CD4-positive, alpha-beta T cell treated with Interleukin-17A for 1 hour (primary cell): ENCODE measurements at places on chromosomes 6 and 20.
A peak's percentile ranks its signal among the peaks of the same experiment; 100 is the strongest.

DNA sequence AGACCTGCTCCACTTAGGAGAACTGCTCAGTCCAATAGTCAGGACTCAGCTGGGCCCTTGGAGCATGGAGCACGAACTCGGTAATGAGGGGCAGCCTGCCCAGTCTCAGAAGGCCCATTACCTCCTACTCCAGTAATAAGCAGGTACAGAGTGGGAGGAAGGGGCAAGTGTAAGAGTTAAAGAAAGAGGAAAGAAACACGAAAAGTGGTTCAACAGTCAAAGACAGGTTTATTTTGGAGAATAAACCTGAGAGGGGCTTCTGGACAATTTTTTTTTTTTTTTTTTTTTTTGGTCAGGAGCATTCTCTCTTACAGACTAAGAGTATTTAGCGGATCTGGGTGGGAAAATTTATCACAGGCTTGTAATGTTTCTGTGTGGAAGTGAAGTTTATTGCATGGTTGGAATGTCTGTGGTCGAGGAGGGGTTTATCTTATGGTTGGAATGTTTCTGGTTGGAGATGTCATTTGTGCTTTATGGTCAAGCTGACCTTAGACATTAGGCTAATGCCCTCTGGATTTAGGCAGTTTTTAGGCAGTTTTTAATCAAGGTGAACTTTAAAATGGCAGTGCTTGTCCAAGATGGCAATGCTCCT lies 340.1 kb downstream of the BCKDHB start:
- no peak for DNase-seq

- no peak for DNase-seq
These were observed 1242.1 kb downstream of the HACE1 start for GRCh38 chr6:103617642-103618041.

DNA sequence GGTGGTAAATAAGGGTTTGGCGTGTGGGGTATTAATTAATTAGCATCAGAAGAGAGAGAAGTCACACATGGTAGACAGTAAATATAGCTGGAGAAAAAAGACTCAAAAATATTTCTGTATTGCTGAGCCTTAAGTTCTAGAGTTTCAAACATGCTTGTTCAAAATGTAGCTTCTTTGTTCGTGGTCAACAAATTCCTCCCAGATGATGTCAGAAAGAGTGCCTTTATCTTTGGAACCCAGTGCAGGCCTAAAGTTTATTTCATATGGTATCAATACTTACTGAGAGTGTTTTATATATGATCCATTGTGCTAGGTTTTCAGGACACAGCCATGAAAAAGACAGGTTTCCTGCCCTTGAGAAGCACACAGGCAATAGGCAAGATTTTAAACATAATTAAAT lies 18.3 kb downstream of the MARCKS start:
- no peak for DNase-seq

- no peak for DNase-seq
These were observed 317.1 kb downstream of the PLCB1 start for GRCh38 chr20:8449123-8449522.

DNA sequence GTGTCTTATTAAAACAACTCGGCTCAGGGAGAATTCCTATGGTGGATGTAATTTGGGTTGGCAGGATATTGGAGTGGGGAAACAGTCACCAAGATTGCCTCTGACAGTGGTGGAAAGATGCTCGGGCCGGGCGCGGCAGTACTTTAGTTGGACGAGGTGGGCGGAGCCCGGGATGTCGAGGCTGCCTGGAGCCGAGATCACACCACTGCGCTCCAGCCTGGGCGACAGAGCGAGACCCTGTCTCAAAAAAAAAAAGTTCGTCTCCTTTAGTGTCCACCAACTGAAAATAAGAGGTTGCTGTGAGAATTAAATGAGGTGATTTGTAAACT lies 621 bp downstream of the NOL7 start:
- DNase-seq = peak; percentile 51

DNA sequence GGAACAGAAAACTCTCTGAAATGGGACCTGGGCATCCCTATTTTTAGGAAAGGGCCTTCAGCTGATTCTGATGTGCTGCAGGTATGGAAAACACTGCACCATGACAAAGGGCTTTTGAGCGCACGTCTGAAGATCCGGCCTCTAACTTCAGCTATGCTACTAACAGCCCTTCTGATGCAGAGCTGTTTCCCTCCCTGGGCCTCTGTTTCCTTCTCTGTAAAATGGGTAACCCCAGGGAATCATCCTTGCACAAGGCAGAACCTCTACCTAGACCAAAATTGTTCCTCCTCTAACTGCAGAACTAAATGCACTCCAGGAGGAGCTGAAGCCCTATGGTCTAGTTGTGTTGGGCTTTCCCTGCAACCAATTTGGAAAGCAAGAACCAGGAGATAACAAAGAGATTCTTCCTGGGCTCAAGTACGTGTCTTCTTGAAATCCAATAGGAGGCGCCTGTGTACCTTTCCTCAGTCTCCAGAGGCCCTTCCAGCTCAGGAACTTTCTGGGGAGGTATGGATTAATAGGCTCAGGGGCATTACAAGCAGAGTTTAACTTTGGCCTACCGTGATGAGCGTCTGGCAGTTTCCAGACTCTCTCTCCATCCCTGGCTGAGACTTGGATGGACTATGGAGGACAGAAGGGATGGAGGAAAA lies 5.9 kb downstream of the GPX5 start:
- DNase-seq = no peak

DNA sequence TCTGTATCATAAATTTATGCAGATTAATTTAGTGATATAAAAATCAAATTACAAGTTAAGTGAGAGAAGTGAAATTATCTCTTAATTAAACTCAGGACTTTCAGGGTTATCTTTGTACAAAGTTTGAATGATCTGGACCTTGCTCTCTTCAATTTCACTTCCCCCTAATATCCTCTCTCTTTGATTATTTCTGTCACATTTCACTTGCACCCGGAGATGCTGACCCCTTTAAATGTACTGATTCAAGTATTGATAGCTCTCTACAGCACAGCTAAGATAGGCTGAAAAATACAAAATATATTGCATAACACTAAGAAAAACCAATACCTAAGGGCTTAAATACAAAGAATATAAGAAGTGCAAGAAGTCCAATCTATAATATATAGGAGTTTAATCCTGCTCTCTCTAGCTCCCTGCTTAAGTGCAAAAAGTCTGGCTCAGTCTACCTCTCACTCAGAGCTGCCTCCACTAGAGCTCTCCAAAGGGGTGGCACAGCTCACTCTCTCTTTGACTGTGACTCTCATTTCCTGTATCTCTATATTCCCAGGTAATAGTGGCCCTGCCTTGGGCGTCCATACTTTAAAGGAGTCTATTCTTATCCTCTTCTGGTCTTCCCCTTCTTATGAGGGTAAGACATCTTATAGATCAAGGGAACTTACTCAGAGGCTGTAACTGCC lies 588.4 kb downstream of the RFPL4B start:
- DNase-seq = no peak

GRCh38 chr6:99146711-99147110 lies 199.0 kb upstream of the FBXL4 start:
- no peak for DNase-seq

DNA sequence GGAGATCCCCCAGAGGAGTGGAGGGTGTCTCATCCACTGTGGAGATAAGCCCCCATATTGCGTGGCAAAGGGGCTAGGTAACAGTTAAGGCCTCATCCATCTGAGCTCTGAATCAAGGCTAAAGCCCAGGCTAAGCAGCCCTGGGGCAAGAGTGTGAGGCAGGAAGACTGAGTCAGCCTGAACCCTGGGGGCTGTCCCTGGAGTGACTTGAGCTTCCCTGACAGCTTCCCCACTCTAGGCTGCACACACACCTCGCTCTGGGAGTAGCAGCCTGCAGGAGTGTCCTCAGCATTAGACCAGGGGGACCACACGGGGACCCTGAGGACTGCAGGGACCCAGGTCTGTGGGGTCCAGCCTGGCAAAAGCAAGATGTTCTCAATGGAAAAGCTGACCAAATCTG lies 27.9 kb downstream of the UBD start:
- no peak for DNase-seq

GRCh38 chr20:61436283-61436666 lies 184.2 kb downstream of the CDH4 start:
- DNase-seq = no peak

DNA sequence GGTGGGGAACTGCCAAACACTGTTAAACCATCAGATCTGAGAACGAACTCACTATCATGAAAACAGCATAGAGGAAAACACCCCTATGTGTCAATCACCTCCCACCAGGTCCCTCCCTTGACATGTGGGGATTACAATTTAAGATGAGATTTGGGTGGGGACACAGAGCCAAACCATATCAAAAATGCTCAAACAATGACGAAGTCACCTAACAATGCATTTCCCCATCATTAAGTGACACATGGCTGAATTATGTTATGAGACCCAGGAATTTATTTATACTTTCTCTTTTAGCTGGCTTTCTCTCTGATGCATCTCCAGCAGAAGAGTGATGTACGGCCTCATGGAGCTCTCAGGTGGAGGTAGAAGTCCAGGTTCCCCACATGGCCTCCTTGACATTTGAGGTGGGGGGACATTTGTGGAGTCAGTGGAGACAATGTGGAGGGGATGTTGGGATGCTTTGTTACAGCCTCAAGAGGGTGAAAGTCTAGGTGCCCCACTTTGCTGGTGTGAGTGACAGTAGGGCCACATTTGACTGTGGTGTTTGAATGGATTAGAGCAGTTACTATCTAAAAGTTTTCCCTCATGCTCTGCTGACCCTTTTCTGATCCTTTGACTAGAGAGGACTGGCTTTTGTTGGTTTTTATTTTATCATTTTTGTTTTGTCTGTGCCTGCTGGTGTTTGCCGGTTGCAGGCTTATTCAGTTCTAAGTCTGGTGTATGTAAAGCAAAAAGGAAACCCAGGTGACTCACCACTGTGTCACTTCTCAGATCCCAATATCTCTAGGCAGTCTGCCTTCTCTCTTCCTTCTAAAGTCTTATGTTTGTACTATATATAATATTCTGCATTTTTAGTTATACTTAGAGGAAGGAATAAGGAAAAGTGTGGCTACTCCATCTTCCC lies 18.5 kb upstream of the DCBLD1 start:
- DNase-seq = no peak

DNA sequence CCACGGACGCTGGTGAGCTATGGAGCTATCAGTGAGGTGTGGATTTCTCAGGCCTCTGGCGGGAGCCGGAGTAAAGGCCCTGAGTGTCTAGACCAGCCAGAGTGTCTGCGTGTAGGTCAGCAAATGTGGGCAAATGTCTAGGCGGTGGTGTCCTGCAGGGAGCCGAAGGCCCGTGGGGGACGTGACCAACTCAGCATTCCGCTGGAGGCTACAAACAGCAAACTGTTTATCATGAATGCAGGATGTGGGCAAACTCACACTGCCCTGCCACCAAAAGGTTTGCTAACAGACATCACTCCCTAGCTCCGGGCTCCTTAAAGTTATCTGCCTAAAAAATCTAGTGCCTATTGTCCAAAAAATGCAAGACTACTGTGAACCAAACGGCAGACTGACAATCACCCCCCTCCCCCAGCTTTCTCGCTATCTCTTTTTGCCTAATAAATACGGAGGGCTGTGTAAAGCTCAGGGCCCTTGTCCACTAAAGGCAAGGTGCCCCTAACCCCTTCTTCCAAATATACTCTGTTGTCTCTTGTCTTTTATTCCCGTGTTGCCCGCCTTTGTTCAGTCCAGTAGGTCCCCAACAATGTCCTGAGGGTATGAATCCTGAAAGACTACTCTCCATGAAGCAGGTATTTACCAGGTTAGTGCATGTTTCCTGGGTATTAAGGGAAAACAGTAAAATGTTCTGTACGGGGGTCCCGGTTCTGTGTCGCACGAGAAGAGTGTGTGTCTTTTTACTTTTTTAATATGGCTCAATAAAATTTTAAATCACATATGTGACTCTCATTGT lies 29.0 kb upstream of the AFDN start:
- DNase-seq = no peak

DNA sequence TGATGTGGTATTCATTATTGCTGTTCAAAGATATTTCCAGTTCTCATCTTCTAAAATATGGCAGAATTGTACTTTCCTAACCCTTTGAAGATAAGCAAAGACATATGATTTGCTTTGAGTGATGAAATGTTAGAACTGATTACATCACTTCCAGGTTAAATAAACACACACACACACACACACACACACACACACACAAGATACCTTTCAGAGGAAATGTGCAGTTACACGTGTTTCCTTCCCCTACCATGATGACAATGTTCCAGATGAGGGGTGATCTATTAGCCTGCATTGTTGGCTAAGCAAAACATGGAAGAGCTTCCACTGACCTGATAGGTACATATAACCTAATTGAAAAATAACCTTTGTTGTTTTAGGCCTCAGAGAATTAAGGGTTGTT lies 11.7 kb upstream of the FRK start:
- DNase-seq = no peak

DNA sequence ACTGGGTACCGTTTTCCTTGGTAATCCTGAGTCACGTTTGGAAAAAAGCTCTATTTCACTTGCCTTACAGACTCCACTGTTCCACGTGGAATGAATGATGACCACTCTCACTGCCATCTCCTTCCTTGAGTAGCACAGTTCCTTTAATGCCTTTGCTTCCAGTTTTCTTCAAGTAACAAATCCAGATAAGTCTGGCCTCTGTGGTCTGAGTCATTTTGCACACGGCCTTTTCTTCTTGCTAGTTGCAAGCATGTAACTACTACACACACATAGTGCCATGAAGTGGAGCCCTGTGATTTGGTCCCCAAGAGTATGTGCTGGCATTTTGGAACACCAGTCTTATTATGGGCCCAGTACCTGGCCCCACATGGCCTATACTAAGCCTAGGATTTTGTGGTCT lies 182.8 kb downstream of the SASH1 start:
- no peak for DNase-seq

- DNase-seq = no peak
These were observed 174.1 kb downstream of the NRN1 start for GRCh38 chr6:5832668-5833067.

GRCh38 chr6:94124333-94124732 lies 705.0 kb upstream of the EPHA7 start:
- no peak for DNase-seq

GRCh38 chr6:125832391-125833117 lies 41.8 kb downstream of the NCOA7 start:
- DNase-seq = no peak

DNA sequence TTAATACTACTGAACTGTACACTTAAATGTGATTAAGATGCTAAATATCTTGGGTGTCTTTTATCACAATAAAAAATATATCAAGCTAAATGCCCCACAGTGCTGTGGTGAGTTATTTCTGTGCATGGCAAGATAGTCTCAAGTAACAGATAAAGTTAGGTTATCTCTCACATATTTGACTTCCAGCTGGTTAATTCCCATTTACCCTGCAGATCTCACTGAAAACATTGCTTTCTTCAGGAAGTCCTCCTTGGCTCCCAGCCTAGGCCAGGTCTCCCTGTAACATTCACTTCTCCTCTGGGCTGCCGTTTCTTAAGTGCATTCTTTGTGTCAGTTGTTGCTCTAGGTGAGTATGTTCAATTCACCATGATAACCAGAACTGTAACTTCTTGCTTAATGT lies 59.1 kb downstream of the SLC22A1 start:
- DNase-seq = no peak
